Stimulated activated CD8-positive, alpha-beta memory T cell treated with anti-CD3 and anti-CD28 coated beads, Interleukin-15, amount 100 ng/mL, for 48 hours (primary cell): ENCODE measurements at places on chromosomes 2 and 18.

- DNase-seq: no peak
Observed at GRCh38 chr2:1796232-1796930, 52.1 kb upstream of the PXDN start.

DNA sequence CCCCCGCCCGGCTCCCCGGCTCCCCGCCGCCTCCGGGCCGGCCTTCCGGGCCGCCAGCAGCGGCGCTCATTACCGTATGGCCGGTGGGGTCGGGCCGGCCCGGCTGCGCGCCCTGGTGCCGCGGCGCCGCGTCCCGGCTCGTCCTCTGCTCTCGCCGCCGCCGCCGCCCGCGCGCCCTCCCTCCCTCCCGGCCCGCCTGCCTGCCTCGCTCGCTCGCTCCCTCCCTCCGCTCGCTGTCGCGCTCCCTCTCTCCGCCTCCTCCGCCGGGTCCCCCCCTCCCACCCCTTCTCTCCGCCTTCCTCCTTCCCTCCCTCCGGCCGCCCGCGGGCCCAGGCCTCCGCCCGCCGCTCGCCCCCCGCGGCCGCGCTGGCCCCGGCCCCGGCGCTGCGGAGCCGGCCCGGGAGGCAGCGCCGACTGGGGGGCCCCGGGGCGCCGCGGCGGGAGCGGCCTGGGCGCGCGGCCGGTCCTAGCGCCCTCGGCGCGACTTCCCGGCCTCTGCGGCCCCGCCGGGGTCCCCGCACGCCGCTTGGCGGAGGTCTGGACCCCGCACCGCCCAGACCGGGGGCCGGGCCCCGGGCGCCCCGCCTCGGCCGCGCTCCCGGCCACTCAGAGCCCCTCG lies at the start of gene DNMT3A:
Gene DNMT3A (minus strand): TSS at position 173 of the 619 bp plus-strand sequence. CDS start 27,941 bp downstream, outside the sequence.
- peak; percentile 55 for DNase-seq

- no peak for DNase-seq
Observed at GRCh38 chr2:20762945-20763683, 59.8 kb downstream of the LDAH start.

DNA sequence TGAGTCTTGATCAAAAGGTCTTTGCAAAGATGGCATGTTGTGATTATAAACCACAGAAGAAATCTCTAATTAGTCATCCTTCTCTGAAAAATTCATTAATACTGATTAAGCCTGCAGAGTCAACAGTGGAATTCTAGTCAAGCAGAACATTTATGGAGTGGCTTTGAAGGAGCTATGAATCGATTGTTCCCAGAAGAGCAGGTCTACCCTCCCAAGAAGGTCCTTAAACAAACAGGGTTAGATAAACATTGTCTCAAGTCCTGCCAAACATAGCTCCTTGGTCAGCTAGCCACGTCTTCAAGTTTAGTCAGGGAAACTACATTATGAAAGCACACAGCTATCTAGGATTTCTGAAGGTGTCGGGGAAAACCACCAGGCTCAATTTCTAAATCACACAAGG lies 88.9 kb downstream of the ITGA4 start:
- no peak for DNase-seq

- no peak for DNase-seq
Observed at GRCh38 chr18:47594621-47595086, 335.8 kb downstream of the SMAD2 start.

DNA sequence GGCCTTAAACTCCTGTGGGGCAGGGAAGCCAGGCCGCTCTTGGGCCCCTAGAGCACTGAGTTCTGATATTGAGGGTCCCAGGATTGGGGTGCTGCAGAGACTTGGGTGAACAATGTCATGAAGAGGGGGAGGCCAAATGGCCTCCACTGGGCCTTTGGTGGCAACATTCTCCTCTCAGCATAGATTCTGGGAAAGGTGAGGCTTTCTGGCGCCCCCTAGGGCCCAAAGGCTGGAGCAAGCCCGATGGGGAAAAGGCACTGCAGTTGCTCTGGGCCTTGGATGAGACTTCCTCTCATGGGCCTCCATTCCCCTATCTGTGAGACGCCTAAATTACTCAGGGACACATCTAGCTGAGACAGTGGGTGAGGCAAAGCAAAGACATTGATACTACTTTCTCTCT lies 84.8 kb downstream of the ACAA2 start:
- DNase-seq: peak; percentile 21

DNA sequence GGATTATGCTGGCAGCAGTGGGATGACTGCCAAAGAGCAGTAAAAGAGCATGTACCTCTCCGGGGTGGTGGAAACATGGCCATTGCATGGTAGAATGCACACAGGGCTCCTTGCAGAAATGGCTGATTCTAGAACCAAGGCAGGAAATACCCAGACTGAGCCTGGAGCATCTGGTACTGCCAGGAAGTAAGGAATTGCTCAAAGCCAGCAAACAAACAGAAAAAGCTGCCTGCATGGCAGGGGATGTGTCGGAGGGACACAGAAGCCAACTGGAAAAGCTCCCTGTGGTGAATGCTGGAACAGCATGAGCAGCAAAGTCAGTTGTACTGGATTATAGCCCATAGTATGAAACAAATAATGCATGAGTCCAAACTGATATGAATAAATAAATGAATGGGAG lies 78.0 kb upstream of the NFATC1 start:
- no peak for DNase-seq

GRCh38 chr18:13547347-13547746 lies 179.0 kb downstream of the FAM210A start:
- no peak for DNase-seq

- no peak for DNase-seq
Observed at GRCh38 chr2:28142386-28142785, 250.3 kb upstream of the FOSL2 start.

GRCh38 chr2:203105996-203106395 lies 91.3 kb downstream of the NBEAL1 start:
- no peak for DNase-seq

- DNase-seq: no peak
Observed at GRCh38 chr18:32310774-32311173, 120.9 kb downstream of the MEP1B start.

GRCh38 chr18:74389991-74390390 lies 67.1 kb downstream of the DIPK1C start:
- DNase-seq: no peak

DNA sequence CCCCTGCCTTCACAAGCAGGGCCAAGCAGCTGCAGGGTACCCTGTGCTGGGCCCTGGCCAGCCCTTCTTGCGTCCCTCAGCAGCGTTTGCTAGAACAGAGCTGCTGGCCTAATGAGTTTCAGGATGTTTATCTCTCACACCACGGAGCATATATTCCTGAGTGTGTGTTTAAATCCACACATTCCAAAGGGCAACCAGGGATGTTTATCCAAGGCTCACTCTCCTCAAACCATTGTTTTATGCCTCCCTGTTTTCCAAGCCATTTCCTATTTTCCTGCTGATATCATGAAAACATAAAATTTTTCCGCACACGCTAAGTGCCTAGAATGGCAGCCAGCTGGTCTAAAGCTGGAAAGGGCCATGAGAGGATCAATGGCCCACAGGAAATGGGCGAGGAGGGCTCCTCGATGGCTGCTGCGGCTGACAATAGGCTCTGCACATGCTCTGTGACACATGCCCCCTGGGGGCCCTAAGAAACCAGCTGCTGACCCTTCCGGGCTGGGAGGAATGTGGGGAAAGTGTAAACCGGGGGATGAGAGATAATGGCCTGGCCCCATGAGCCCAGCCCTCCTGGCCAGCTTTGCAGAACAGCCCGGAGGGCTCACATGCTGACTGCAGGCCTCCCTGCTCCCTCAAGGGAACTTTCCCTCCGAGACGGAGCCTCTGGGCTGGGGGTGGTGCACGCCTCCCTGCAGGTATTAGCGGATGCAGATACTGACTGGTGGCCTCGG lies 194.0 kb downstream of the NDUFA10 start:
- no peak for DNase-seq

DNA sequence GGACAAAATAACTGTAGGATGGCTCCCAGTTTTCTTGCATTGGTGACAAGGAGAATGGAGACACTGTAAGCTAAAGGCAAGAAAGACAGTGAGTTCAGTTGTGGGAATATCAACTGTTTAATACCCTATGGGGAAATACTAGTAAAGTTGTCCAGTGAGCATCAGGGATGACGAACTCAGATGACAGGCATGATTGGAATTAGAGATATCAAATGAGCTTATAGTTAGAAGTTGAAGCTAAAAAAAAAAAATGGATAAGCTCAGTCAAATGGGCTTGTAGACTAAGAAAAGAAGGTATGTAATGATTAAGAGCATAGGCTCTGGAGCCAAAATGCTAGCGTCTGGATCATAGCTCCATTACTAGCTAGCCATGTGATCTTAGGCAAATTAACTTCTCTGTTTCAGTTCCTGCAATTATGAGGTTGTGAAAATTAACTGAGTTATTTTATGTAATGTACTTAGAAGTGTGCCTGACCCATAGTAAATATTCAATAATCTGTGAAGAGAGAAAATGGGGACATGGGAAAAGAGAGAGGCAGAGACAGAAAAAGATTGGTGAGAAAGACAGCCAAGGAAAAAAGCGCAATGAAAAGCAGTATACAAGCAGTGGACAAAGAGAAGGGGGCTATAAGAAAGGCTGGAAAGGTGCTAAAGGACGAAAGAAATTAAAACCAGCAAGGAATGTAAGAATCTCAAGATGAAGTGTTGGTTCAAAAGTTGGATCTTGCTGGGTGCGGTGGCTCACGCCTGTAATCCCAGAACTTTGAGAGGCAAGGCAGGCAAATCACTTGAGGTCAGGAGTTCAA lies 95.7 kb upstream of the SLC39A10 start:
- no peak for DNase-seq

DNA sequence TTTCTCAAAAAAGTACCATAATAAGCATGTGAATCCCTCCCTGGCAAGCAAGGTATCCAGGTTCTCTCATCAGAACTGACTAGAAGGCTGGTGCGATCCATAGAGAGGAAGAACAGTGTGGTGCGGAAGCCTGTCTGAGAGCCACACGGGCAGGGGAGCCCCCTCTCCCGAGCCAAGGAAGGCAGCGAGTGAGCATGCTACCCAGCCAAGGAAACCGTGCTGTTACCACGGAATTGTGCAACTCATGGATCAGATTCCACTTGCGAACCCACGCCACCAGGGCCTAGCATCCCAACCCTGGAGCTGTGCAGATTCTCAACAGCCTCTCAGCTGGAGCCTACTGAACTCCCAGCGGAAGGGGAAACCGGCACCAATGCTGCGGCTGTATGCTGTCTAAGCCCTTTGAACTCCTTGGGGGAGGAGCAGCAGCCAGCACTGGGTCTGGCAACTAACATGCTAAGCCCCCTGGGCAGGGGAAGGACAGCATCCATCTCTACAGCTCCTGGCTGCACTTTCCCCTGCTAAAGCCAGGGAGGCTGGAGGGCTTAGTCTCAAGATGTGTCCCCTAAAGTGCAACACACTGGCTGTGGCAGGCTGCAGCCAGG lies 823.1 kb downstream of the EPHA4 start:
- DNase-seq: no peak

DNA sequence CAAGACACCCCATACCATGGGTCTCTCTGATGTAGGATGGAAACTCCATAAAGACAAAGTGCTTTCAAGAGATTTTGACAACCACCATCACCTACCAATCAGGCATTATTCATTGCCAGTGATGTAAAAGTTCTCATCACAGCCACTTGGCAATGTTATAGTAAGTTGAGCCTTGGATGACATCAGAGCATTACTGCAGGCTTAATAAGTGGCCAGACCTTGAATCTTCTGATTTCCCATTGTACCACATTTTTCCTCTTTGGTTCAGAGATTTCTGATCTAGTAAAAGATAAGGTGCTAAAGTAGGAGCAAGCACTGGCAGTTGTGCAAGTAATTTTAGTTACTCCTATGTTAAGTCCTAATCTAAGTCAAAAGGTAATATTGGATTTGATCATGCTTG lies 36.5 kb downstream of the OSR1 start:
- no peak for DNase-seq

GRCh38 chr2:202339071-202339870 lies 36.9 kb upstream of the BMPR2 start:
- no peak for DNase-seq

- DNase-seq: peak; percentile 70
Observed at GRCh38 chr2:234446404-234447076, 50.3 kb downstream of the ARL4C start.

DNA sequence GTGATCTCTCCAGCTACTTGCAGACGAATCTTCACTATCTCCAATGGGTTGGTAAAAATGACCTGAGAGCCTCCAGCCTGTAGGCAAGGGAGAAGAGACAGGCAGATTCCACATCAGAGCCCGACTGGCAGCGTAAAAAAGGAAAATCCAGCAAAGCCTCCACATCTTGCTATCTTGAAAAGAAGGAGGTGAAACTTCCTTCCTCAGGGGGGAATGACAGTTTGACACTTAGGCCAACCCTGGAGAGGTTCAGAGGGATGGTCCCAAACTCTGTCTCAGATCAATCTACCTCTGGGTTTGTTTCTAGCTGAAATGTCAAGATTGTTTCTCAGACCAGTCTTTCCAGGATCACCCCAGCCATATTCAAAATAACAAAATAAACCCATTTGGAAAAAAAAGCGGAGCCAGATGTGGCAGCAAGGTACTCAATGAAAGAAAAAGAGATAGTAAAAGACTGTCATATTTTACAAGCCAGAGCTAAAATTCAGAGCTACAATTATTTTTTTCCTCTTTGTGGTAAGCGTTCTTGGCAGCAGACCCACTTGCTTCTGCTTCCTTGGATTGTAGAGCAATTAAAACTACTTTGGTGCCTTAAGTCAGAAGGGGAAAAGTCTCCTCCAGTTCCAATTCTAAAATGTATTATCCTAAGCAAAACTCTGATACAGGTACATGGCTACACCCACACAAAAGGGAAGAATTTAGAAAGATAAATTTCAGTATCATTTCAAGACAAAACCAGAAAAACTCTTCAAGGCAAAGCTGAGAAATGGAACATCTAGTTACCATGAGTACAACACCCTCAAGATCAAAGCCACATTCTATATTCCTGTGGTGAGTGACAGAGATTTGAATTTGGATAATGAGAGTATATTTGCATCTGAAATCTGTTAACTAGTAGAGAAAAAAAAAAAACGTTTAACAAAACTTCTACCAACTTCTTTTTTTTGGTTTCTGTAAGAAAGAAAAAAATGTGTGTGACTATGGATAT lies 100.1 kb downstream of the SLC25A12 start:
- no peak for DNase-seq

DNA sequence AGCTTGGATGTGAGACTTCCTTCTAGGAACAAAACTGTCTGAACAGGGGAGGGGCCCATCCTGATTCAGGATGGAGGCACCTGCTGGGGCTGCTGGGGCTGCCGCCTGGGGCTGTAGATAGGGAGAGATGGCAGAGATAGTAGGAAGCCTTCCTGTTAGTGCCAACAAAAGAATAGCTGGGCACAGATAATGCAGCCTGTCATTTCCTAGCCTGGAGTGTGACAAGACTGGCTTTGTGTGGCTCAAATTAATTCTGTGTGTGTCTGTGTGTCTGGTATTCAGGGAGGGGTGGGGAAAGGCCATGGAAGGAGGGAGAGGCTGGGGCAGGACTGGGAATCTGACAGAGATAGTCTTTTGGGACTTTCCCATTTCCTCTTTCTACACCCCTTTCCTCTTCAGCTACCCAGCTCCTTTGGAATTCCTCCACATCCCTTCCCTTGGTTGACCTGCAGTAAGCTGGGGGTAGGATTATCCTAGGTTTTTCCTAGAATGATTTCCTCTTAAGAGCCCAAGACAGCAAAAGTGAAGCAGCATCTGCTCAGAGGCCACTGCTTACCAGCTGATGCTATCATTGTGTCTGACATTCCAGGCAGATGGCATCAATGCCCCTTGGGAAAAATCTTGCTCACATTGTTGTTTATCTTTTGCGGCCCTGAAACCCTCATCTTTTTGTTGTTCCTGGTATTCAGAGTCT lies 144.9 kb upstream of the LHCGR start:
- no peak for DNase-seq

GRCh38 chr18:75157851-75158250 lies 51.1 kb downstream of the PTGR3 start:
- no peak for DNase-seq
